ENCODE measurements at places on chromosomes 12 and 14.

DNA sequence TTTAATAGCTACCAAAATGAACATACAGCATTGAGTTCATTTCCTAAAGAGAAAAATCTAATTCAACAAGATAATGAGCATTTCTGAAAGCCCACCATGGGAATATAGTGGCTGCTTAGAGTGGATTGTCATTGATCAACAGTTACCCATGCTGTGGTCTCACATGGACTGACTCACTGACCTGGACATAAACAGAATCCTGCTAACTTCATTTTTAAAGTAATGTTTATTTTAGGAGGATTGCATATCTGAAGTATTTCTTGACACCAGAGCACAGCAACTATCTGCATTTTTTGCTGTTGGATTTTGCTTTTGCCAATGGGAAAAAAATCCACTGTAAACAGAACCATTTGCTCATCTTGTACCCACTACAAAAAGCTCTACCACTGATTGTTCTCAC, 71.7 kb downstream of the KCNC2 start:
- no peak for DNase-seq

DNA sequence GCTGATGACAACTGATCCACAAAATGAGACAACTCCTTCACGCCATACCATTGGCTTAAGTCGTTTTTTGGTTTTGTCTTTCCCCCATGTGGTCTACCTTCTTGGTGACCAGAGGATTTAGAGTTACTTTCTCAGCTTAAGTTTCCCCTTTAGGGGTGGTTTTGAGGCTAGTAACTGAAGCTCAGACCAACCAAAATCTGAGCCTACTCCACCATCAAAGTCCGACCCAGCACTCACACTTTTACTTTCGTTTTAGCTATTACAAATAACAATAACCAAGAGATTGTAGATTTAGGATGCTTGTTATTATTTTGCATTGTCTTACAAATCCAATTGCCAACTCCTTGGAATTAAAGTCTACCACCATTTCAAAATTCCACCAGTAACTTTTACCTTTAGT, 130.6 kb upstream of the MDM1 start:
- DNase-seq = no peak

DNA sequence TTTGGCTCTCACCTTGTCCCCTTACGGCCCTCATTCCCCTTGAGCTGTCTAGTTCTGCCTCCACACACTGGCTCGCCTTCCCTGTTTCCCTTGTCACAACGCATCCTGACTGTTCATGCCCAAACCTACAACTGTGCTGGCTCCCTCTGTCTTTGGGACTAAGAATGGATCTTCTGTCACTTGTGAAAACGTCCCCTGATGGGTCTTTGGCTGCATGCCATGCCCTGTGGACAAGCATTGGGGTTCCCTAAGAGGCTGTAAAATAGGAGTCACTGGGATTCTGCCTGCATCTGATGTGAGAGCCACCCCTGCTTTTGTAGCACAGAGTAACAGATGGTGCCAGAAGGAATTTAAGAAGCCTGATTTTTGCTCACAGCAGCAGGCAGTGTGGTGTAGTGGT, 285.3 kb upstream of the CRY1 start:
- DNase-seq = no peak

DNA sequence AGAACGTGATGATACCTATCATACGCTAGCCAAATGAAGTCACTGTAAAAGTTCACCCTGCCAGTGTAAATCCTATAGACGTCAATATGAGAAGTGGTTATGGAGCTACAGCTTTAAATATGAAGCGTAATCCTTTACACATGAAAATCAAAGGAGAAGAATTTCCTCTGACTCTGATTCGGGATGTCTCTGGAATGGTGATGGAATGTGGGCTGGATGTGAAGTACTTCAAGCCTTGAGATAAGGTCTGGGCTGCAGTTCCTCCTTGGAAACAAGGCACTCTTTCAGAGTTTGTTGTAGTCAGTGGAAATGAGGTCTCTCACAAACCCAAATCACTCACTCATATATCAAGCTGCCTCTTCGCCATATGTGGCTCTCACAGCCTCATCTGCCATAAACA, 53.1 kb upstream of the NAP1L1 start:
- DNase-seq = no peak

DNA sequence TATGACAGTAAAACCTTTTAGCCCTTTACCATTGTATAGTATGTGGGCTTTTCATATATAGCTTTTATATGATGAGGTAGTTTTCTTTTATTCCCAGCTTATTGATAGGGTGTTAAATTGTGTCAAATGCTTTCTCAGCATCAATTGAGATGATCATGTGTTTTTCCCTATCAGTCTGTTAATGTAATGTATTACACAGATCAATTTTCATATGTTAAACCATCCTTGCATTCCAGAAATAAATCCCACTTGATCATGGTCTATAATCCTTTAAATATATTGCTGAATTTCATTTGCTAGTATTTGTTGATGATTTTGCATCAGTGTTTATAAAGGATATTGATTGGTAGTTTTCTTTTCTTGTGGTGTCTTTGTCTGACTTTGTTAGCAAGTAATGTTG, 603.9 kb downstream of the TRHDE start:
- no peak for DNase-seq

DNA sequence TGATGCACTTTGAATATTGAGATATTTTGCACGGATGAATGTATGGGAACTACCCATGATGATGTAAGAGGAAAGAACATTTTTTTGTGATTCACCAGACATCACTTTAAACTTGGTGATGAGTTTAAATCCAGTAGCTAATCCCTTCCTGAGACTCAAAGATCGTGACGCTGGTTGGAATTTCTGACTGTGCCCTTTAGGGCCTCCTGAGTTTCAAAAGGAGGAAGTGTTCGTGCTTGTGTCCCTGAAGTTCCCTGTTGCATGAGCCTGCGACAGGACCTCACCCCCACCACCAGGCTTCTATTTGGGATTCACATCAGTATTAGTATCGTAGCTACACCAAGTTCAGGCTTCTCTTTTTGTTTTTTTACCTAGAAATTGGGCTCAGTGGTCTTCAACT, 18.6 kb upstream of the RIN3 start:
- no peak for DNase-seq

GRCh38 chr14:79732911-79733655, 478.2 kb downstream of the DIO2 start:
- DNase-seq = no peak

GRCh38 chr14:95316821-95317220, 2.9 kb downstream of the CLMN start:
- no peak for DNase-seq

DNA sequence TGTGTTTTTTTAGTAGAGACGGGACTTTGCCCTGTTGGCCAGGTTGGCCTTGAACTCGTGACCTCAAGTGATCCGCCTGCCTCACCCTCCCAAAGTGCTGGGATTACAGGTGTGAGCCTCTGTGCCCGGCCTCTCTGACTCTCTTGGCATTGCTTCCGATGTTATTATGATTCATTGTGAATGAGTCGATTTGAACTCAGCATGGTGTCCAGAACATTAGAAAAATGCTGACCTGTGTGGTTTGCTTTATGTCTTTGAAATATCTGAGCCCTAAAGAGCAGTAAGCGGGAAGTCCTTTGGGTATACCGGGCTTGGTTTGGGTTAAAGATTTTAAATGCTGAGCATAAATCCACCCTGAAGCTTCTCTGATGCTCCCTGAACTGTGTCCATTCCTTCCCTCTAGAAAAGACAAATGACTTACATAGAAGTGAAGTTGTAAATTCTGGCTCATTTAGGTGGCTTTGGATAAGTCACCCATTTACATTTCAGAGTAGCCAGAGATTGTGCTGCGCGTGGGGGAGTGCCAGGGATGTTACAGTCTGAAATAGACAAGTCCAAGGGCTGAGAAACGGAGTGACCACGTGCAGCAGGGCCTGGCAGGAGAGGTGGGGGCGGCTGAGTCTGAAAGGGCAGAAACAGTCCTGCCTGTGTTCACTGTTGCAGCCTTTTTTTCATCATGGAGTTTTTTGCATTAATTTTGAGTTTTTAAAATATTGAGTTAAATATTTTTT, 39.6 kb downstream of the SLC15A4 start:
- no peak for DNase-seq

- DNase-seq = no peak
Measured at GRCh38 chr14:61930101-61930857, 168.1 kb downstream of the SNAPC1 start.

- DNase-seq = no peak
Measured at GRCh38 chr14:96790186-96790585, 7.0 kb upstream of the VRK1 start.

- no peak for DNase-seq
Measured at GRCh38 chr14:97046967-97047366, 249.8 kb downstream of the VRK1 start.

- DNase-seq = no peak
Measured at GRCh38 chr12:33649992-33650391, 210.4 kb upstream of the SYT10 start.

DNA sequence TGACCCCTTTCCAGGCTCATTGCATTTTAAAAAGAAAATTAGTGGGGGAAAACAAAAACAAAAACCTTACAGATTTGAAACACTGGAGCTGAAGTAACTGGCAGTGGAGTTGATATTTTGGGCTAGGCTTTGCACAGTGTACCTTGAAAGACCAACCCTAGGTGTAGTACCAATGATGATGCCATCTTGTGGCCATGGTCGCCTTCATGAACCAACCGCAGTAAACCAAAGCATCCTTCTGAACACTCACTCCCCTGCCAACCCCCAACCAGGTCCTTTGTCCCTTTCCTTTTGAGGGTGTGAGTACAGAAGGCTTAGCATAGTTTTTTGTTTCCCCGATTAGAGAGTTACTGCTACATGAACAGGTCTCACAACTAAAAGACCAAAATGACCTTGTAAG, 5.9 kb downstream of the TOMM20L start:
- DNase-seq = no peak

DNA sequence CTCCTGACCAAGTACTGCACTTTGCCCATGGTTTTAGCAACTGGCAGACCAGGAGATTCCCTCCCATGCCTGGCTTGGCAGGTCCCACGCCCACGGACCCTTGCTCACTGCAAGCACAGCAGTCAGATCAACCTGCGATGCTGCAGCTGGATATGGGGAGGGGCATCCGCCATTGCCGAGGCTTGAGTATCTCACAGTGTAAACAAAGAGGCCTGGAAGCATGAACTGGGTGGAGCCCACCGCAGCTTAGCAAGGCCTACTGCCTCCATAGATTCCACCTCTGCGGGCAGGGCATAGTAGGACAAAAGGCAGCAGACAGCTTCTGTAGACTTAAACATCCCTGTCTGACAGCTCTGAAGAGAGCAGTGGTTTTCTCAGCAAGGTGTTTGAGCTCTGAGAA, 479.8 kb downstream of the FUT8 start:
- DNase-seq = no peak

GRCh38 chr14:80965037-80965436, 9.6 kb downstream of the TSHR start:
- DNase-seq = no peak

- no peak for DNase-seq
Measured at GRCh38 chr12:75765170-75766059, 254.0 kb upstream of the KRR1 start.

Data from HS-27A (cell line).